ENCODE measurements at places on chromosomes 3 and 15.

- DNase-seq, result no peak
These were observed 4.8 kb downstream of the C3orf52 start for GRCh38 chr3:112090887-112091586.

DNA sequence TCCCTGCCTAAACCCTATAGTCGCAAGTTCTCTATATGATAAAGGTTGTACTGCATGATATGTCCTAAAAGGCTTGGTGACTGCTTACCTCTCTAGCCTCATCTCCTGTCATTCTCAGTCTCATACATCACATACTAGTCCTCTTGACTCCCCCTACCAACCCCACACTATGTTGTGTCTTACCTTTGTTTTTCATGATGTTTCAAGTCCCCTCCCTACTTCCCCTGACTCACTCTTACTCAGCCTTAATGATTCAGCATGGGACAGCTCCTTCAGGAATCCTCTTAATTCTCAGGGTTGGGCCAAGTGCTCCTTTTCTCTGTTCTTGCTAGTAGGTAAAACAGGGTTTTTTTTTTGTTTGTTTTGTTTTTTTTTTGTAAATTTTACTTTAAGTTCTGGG, 49.6 kb downstream of the SLMAP start:
- no peak for DNase-seq

DNA sequence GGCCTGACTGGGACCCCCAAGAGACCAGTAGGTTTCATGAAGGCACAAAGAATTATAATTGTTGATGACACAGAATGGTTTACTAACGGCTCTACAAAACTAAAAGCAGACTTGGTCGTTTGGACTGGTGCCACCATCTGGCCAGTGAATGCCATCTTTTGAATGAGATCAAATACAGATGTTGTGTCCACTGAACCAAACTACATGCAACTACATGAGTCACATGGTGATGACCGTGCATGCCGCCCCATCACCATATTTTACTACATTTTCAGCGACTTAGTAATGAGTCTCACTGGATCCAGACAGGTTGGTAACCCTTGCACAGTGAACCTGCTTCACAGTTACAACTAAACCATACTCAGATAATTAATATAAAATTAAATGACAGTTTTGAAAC, 803.3 kb downstream of the DIPK2A start:
- DNase-seq, result no peak

DNA sequence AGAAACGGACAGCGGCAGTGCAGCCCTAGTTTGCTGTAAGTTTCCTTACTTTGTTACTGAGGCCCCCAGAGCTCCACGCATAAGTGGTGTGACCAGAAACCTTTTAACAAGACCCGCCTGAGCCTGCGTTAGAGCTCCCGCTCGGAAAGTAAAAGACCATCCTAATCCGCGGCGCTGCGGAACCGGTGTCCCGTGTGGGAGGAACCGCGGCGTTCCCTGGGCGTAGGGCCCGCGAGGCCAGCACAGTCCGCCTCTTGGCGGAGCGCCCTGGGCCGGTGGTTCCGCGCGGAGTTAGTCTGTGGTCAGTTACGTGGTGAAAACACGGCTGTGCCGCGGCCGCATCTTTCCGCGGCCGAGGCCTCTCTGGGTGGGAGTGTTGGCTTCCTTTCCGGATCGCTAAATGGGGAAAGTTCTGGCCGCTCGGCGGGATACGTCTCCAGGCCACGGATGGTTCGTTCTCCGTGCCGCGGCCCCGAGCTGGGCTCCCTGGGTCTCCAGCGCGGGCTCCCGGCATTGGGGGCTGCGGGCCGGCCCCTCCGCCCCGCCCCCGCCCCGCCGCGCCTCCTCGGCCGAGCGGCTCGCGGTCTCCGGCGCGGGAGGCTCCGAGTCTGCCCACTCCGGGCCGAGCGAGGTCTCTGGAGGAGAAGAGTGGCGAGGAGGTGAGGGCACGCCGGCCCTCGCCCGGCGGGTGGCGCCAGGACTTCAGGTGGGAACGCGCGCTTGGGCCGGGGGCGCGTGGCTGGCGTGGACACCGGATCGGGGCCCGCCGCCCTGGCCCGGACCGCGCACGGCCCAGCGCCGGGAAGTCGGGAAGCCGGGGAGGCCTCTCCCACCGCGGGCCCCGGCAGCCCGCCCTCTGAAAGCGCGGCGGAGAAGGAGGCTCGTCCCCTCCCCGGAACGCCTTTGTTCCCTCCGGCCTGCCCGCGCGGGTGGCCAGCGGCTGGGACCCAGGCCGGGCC, 754 bp downstream of the B3GNT5 start:
- DNase-seq, result peak; percentile 18

DNA sequence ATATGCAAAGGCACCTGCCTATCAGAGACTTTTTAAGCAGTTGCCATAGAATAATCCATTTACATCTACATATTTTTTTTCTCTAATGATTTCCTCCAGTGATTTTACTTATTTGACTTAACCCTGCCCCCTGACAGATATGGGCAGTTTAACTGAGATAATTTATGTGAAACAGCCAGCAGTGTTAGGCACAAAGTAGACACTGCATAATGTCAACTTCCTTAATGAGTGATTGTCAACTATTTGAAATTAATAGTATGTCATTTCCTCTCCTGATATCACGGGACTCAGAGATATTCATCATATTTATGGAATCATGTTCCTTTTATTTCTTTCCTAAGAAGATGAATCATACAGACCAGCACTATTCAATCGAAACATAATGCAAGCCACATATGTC, 179.9 kb upstream of the ATP10A start:
- DNase-seq, result no peak

DNA sequence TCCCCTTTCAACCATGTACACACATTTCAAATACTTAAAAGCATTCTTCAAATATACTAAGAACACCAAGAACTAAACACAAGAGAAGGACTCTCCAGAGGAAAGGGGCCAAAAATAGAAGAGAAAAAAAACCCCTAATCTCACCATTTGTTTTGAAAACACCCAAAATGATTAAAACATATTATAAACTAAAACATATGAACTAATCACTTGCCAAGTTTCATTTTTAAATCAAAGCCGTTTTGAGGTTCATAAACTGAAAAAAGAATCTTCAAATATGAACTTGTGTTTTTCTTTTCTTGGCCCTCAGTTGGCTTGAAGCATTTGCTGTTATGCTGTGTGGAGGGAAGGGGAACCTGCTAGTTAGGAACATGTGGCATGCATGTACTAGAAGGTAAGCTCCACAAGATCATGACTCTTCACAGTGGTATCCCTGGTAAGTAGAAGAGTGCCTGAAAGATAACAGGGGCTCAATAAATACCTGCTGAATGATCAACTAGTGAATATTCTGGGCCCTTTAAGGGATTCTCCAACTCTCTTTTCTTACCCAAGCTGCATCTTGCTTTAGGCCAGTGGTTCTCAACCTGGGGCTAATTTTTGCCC, 224.5 kb downstream of the TIGIT start:
- no peak for DNase-seq

GRCh38 chr3:108085370-108085769, 5.5 kb downstream of the CD47 start:
- DNase-seq, result no peak

GRCh38 chr3:15204005-15204404, 2.0 kb upstream of the CAPN7 start:
- DNase-seq, result no peak

GRCh38 chr3:30457726-30458125, 148.7 kb upstream of the TGFBR2 start:
- no peak for DNase-seq

- DNase-seq, result no peak
These were observed 49.4 kb upstream of the FMN1 start for GRCh38 chr15:33243869-33244268.

GRCh38 chr15:68413363-68414205, 18.4 kb downstream of the ITGA11 start:
- no peak for DNase-seq

- DNase-seq, result no peak
These were observed 23.3 kb upstream of the IREB2 start for GRCh38 chr15:78414621-78415250.

GRCh38 chr15:60791216-60791615, 312.3 kb upstream of the ICE2 start:
- no peak for DNase-seq

DNA sequence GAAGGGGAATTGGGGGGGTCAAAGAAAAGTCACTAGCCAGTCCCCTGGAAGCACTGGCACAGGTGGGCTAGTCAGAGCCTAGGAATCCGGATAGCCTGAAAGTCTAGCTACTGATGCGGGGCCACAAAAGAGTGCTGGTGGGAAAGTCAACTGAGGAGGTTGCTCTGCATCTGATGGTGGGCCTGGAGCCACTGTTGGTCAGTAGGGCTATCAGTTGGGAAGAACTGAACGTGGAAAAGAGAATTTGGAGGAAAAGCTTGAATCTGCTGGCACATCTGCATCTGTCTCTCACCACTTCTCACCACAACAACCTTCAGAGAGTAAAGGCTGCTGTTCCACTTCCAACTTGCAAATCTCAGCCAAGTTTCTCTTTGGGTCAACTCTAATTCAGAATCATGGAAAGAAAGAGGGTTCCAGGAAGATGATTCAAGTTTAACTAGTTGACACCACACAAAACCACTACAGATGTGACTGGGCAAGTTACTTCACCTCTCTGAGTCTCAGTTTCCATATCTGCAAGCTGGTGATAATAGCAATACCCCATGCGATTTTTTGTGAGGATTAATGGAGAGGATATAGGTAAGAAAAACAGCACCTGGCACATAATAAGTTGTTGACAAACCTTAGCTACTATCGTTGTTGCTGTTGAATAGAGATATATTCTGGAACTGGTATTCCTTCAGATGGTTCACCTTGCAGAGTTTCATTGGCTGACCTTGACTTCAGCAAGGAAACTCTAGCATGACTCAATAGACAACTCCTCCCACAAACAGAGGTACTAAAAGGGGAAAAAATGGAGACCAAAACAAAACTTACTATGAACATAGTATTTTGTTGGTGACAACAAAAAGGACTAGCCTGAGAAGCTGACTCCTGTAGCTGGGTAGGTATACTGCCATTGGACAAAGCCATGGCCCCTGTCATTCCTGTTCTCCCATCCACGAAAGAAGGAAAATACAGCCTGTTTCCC, 280.2 kb upstream of the STT3B start:
- DNase-seq, result no peak

- DNase-seq, result no peak
These were observed 234.1 kb downstream of the THSD4 start for GRCh38 chr15:71349336-71349735.

GRCh38 chr15:101372960-101373525, 78.0 kb upstream of the SNRPA1 start:
- no peak for DNase-seq
